Epithelial cell of proximal tubule (primary cell): ENCODE measurements at places on chromosomes 1 and 21.
A peak's percentile ranks its signal among the peaks of the same experiment; 100 is the strongest.

- no peak for DNase-seq
Observed at GRCh38 chr1:112508278-112509004, at the start of gene WNT2B. Gene WNT2B, plus strand, starts transcription at chr1:112508965. Its CDS starts 298 bp downstream, at chr1:112509263.

DNA sequence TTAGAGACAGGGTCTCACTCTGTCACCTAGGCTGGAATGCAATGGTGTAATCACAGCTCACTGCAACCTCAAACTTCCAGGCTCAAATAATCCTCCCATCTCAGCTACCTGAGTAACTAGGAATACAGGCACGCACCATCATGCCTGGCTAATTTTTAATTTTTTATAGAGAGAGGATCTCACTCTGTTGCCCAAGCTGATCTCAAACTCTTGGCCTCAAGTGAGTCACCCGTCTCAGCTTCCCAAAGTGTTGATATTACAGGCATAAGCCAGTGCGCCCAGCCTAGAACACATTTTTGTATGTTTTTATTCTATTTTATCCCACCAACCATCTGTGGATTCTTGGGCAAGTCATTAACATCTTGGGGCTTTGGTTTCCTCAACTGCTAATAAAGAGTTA, 100.5 kb downstream of the AK5 start:
- DNase-seq, result peak; percentile 86

GRCh38 chr1:30895382-30895943, 13.1 kb downstream of the SDC3 start:
- DNase-seq, result no peak

DNA sequence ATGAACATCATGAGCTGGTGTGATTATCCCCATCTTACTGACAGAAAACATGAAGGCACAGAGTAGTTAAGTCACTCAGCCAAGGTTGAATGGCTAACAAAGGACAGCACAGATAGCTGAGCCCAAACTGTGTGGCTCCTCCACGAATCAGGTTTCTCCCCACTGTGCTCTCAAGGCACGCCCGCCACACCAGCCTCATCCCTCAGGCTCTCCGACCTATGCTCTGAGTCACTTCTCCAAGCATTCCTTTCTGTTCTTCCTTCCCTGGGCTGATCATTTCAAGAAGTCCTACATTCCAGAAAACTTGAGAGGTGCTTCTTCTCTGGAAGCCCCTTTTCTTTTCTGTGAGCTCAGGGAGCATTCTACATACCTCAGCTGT, 25.3 kb upstream of the SDC3 start:
- no peak for DNase-seq

- no peak for DNase-seq
Observed at GRCh38 chr1:93442741-93443140, 5.2 kb upstream of the FNBP1L start.

DNA sequence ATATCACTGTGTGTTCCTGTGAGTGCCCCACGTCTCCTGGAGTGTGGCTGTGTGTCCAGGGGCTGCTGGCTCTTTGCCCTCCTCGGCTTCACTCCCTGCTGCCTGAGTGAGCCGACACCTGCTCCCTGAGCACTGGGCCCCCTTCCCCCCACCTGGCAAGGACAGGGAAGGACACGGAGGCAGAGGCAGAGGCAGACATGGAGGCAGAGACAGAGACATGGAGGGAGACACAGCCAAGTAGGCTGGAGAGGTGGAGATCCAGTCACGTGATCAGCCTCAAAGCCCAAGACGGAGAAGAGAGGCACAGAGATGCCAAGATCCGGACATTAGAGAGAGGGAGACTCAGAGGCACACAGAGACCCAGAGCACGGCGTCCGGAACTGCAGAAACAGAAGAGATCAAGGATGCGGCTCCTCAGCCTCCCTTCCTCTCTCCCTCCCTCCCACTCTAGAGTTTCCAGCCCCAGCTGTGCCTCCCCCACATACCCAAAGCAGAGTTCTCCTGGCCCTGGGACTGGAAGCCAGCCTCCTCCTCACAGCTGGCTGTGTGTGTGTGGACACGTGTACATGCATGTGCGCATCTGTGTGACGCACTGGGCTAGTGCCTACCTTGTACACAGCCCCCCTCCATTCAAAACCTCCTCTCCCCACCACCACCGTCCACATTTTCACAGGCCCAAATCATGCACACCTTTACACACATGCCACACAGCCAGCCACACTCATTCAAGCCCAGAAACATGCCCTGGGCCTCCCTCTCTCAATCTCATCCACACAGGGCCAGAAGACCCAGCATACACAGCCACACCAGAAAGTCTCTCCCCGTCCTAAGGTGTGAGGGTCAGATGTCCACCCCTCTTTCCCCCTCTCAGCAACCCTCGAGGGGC, 39.1 kb upstream of the WASF2 start:
- no peak for DNase-seq

DNA sequence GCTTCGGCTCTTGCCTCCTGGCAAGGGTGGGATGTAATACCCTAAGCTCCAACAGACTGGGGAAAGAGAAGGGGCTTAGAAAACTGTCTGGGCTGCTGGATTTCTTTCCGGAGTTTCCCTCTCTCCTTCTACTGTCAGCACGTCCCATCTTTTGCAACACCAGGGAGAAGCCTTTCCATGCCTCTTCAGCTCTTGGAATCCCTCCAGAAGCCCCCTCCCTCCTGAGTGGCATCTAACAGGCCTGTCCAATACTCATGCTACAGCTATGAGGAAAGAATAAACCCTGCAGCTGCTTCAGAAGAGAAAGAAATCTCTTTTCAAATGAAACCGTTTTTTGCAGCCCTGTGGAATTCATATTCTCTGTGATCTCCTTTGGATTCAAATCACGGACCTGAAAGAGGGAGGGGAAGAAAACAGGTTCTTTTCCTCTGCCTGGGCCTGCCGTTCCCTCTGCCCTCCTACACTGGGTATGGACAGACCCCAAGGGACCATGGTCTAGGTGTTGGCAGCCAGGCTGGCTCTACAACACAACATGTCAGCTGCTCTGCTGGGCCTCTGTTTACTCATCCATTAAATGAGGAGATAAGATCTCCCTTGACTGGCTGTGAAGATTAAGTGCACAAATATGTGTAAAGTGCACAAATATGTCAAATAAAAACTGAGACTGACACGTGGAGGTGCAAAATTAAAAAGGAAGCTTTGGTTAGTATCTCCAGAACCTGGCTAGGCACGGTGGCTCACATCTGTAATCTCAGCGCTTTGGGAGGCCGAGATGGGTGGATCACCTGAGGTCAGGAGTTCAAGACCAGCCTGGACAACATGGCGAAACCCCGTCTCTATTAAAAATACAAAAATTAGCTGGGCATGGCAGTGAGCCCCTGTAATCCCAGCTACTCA, 6.0 kb upstream of the CAPN2 start:
- DNase-seq, result no peak

DNA sequence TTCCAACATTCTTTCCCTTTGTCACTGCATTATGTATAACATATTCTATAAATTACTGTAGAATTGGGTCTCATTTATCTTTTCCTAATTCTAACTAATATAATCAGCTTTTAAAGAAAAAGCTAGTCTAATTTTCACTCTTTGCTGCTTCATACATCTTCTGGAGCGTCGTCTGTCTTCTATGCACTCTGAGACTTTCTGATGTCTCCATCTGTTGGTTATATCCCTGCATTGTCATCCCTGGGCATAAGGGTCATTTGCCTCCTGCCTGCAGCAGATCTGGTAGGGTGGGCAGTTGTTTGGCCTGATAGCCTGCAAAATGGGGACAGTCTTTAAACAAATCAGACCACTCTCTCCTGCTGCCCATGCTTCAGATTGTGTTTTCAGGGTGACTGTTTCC, 40.8 kb upstream of the DYNLT5 start:
- no peak for DNase-seq

- DNase-seq, result no peak
Observed at GRCh38 chr1:44613941-44614340, 60.3 kb downstream of the TMEM53 start.

GRCh38 chr1:78839704-78840277, 166.7 kb downstream of the ADGRL4 start:
- no peak for DNase-seq

- DNase-seq, result no peak
Observed at GRCh38 chr1:22457345-22457744, 5.7 kb downstream of the ZBTB40 start.

DNA sequence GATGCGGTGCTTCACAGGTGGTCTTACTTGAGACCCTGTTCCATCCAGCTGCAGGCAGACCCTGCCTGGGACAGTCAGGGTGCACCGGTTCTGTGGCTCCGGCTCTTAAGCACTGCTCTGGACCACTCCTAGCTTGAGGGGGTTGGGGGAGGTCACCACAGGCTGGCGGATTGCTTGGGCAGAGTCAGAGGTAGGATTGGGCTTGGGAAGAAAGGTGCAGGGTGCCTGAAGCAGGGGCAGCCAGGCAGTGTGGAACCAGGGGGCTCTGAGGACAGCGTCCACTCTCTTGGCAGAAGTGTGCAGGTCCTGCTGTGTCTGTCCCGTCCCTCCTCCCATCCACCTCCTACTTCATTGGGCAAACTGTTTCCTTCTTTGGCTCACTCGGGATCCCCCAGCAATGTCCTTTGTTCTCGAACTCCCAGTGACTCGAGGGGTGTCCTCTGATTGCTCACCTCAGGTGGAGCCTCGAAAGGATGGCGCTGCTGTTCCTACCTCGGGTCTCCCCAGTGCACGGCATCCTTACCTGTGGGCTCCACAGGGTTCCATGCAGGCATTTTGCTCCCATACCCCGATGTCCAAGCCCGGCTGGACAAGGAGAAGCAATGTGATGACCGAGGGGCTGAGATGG, 1.7 kb downstream of the PDXK start:
- DNase-seq, result no peak

- no peak for DNase-seq
Observed at GRCh38 chr1:208686592-208686991, 442.4 kb upstream of the PLXNA2 start.

- no peak for DNase-seq
Observed at GRCh38 chr1:34753163-34753562, 1.7 kb upstream of the GJB5 start.

- no peak for DNase-seq
Observed at GRCh38 chr1:42186152-42186551, 21.6 kb upstream of the GUCA2A start.

DNA sequence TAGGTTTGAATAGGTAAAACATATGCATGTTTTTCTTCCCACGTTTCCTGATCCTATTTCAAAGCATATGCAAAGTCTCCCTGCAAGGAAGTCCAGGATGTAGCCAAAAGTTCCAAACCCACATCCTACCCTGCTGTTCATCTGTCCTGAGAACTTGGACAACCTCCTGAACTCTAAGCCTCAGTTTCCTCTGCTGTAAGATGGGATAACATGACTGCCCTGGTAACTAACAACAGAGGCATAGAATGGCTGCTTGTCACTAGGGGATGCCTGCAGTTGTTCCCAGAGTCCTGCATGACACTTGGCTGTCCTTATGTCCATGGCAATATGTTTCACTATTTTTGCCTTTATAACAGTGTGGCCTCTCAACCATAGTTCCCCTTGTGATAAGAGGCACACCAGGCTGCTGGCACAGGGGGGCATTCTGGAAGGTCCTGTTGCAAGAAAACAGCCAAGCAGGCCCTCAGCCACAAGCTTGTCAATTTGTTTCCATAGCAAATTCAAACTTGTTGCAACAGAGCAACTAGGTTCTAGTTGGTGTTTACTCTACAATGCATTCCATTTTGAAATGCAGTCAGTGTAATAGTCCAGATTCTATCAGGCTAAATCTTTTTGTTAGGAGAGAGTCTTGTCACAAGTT, 1.5 kb upstream of the HDGF start:
- DNase-seq, result no peak

GRCh38 chr1:181490276-181490675, 7.0 kb downstream of the CACNA1E start:
- no peak for DNase-seq

GRCh38 chr1:220219136-220219442, 53.2 kb downstream of the RAB3GAP2 start:
- DNase-seq, result no peak

GRCh38 chr1:226279498-226279897, 29.5 kb downstream of the LIN9 start:
- no peak for DNase-seq

DNA sequence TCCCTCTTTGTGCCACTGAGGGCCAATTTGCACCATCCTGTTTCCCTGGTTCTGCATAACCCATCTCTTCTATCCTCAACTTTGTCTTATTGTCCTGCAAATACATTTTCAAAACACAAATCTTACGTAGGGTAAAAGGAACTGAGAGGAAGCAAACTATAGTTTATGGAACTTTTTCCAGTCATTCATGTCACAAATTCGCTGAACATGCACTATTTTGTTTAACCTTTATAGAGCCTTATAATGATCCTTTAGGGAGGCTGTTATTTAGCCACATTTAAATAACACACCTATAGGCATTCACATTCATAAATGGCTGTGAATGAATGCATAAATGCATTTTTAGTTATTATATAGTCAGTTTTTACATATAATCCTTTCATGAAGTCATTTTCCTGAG, 85.0 kb downstream of the PLPPR5 start:
- DNase-seq, result no peak

- DNase-seq, result no peak
Observed at GRCh38 chr1:221718381-221719277, 23.3 kb downstream of the DUSP10 start.

- DNase-seq, result no peak
Observed at GRCh38 chr1:206068314-206068713, 15.3 kb downstream of the RHEX start.

DNA sequence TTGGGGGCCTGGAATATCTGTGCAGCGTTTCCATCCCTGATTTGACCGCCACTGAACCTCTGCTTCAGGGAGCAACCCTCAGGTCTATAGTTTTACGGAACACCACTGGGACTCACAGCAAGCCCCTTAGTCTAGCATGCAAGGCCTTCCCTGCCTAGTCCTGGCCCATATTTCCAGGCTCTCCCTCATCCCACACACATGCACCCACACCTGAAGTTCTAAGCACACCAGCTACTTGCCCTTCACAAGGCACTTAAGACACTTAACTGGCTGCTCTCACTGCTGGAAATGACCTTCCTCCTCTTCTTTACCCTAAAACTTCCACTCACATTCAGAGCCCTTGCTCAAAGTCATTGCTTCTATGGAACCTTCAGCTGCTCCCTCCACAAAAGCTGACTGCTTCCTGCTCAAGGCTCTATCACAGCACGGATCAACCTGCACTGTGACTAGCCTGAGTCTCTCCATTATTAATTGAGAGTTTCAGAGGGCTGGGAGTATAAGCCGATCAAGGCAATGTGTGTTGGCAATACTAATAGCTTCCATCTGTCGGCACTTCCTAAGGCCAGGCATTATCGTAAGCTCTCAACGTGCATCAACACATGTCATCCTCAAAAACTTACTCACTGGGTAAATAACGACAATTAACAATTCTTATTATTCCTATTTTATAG, 84.3 kb downstream of the RRAGC start:
- DNase-seq, result no peak

GRCh38 chr1:31399976-31400375, 13.0 kb upstream of the SERINC2 start:
- DNase-seq, result no peak

DNA sequence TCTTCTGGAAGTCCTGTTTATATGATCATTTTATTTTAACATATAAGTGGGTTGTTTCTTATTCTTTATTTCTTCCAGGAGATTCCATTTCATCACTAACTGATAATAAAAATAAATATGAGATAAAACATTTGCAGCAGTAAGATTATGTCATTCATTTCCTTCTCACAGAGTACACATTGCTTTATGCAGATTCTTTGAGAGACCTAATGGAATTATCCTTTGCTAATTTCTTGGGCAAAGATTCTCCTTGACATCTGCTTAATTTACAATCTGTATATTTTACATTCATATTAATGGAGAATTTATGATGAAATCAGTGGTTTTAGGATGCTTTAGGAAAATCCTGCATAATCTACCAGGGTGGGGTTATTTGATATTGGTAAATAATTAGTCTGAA, 60.6 kb downstream of the PTBP2 start:
- DNase-seq, result no peak
